ENCODE measurements at places on chromosomes 3 and 15.

DNA sequence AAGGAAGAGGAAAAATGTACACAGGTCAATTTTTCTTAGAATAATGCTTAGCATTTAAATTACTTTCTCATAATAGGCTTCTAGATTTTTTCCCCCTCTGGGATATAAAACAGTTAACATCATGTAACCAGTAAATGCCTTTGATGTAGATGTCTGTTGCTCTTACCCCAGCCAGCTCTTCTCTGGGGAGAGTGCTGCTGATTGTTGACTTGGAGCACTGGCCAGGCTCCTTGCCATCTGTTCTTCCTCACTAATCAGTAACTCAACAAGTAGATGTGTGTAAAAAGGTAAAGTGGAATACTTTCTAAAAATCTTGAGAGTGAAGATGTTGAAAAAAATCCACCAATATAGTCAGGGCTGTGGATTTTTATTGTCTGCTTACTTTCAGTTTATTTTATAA lies 42.2 kb downstream of the RIOX2 start:
- DNase-seq = no peak

GRCh38 chr15:47803767-47804166 lies 86.5 kb downstream of the SEMA6D start:
- DNase-seq = no peak

DNA sequence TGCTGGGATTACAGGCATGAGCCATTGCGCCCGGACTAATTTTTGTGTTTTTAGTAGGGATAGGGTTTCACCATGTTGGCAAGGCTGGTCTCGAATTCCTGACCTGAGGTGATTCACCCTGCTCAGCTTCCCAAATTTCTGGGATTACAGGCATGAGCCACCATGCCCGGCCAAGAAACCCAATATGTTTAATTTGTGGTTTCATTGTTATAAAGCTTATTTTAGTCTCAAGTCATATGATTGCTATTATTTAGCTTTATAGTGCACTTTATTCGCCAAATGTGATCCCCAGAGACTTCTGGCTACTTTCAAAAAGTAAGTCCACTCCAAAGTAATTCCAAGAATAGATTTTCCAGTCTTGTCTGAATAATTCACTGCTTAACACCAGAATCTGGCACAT lies 19.3 kb upstream of the SLC4A7 start:
- DNase-seq = no peak

DNA sequence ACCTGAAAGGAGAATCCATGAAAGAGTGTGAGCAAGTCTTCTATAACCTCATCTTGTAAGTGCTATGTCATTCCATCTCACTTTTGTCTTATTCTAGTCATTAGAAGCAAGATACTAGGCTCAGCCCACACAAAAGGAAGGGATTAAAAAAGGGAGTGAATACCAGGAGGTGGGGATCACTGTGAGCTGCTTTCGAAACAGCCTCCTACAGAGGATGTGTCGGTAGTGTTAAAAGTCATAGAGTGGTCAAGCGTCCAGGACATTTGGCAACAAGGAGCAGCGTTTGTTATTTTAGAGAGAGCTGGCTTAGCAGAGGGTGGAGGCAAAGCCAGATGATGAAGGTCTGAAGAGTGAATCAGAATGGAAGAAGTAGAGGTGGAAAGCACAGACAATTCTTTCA lies 11.7 kb upstream of the ZNF148 start:
- no peak for DNase-seq

GRCh38 chr3:127456471-127457093 lies 134.0 kb downstream of the TPRA1 start:
- no peak for DNase-seq

- no peak for DNase-seq
Observed at GRCh38 chr15:60235951-60236710, 161.7 kb downstream of the ANXA2 start.

DNA sequence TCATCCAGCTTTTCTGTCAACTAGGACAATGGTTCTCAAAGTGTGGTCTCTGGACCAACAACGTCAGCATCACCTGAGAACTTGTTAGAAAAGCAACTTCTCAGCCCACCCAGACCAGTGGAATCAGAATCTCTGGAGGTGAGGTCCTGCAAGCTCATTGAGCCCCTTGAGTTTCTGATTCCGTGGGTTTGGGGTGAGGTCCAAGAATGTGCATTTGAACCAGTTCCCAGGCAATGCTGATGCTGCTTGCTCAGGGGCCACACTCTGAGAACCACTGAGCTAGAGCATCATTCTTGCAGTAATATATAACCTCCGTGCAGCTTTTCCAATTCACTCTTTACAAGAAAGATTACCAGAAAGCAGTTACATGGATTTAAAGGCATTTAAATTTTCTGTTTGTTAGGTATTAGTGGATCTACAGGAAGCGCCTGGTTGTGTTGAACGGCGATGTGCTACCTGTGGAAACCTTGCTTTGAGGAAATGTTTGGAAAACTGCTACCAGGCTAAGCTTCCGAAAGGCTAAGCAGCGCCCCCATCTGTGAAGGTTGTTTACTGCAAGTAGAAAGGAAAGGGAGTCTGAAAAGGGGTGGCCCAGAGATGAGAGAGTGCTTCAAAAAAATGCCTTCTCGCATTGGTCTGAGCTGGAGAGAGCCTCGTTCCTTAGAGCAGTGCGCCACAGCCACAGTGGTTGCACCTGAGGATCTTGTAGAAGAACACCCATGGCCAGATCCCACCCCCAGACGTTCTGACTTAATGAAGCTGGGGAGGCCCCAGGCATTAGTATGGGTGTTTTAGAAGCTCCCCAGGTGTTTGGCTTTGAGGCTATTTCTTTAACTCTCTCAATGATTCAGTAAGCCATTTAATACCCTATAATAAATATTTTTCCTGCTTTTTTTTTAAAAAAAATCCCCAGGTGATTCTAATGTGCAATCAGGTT lies 50.0 kb downstream of the RLBP1 start:
- DNase-seq = peak; percentile 16

DNA sequence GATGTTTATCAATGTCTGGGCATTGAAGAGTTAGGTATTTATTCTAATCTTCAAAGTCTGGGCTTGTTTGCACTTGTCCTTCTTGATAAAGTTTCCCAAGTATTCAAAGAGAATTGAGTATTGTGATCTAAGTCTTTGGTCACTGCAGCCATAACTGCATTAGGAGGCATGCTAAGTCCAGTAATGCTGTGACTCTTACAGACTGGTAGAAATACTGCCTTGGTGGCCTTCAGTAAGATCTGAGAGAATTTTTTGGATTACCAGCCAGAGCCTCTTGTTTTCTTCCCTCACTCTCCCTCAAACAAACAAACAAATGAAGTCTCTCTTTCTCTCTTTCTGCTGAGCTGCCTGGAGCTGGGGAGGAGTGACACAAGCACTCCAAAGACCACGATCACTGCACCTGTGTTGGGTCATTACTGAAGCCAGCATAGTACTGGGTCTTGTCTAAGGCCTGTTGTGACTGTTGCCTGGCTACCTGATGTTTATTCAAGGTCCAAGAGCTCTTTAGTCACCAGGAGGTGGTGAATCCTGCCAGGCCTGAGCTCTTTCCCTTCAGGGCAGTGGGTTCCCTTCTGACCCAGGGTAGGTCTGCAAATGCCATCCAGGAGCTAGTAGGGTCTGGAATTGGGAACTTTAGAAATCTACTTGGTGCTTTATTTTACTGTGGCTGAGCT lies 14.8 kb upstream of the RBP2 start:
- DNase-seq = no peak

- peak; percentile 19 for DNase-seq
Observed at GRCh38 chr3:6799264-6799915, 61.5 kb upstream of the GRM7 start.

DNA sequence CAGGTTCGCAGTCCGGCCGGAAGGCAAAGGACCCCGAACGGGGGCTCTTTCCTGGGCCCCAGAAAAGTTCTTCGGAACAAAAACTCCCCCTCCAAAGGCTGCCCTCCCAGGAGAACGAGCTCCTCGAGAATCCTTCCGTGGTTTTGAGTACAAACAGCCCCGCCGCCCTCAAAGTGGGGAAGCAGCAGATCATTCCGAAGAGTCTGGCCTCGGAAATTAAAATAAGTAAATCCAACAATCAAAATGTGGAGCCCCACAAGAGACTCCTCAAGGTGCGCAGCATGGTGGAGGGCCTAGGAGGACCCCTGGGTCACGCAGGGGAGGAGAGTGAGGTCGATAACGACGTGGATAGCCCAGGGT lies 1.3 kb downstream of the ARHGEF26 start:
- DNase-seq = no peak

DNA sequence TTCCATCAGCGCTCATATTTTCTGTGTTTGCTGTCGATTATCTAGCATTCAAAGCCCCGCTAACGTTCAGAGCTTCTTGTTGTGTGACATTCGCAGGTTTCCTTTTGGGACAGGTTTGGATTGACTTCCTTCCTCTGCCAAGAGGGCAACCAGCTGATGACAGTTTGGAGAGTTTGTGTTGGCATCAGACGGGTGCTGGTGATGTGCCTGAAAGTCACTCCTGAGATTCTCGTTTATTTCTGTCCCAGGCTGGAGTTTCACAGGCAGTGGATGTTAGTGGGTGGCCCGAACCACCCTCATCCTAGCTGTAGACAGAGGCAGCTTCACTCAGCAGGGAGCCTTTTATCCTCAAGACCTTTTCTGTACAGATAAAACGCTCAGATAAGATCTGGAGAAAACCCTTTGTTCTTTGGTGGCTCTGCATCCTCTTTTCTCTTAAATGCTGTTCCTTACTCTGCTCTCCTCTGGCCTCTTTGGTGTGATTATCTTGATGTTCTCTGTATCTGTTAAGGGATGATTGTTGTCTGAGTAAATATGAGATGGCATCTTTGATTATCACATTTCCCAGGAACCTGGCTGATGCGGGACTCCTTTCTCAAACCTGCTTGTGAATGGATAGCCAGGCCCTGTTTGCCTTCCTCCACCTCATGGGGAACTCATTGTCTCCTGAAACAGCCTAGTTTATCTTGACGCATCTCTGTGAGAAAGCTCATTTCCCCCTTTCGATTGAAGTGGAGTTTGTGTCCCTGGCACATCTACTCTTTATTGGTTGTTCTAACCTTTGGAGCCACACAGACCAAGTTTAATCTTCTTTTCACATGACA lies 35.9 kb downstream of the CGNL1 start:
- no peak for DNase-seq

DNA sequence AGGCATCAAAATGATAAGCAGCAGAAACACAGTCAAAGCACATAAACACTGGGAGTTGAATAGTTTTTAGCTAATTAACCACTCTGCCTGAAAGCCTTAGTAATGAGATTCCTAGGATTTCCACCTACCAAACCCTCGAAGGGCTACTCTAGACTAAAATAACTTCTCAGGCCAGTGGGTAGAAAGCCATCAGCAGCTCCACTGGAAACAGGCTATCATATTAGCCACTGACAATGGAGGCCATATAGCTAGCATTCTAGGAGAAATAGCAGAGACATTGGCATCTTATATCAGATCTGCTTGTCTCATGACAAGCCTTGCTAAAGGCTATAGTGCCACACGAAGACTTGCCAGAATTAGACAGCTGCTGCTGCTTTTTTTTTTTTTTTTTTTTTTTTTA lies 4.5 kb upstream of the CAPN3 start:
- no peak for DNase-seq

- DNase-seq = no peak
Observed at GRCh38 chr15:58608711-58609110, 140.8 kb downstream of the ADAM10 start.

DNA sequence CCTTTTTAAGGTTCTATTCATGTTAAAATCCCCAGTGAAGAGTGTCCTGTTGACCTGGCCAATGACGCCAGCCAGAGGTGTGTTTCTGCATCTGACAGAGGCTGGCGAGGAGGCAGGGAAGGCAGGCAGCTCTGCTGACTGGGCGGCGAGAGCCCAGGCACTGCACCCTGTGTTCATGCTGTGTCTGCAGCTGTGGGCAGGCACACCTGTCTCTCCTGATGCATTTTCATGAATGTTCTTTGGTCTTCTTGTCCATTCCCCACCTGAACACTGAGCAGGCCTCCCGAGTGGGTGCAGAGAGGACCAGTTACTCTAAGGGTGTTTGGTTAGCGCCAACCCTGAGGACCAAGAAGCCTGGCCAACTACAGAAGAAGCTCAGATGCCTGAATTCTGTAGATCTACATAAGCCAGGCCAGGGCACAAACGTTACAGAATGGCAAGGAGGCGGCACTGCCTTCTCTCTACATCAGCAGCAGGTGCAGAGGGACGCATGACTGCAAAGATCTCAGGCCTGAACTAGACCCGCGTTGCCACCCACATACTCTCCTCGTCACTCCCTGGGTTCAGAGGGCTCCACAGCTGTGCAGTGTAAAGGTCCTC lies 233.7 kb downstream of the OCA2 start:
- DNase-seq = no peak

- DNase-seq = no peak
Observed at GRCh38 chr3:177157492-177157891, 39.8 kb downstream of the TBL1XR1 start.

- no peak for DNase-seq
Observed at GRCh38 chr15:67746450-67746849, 78.9 kb upstream of the SKOR1 start.

DNA sequence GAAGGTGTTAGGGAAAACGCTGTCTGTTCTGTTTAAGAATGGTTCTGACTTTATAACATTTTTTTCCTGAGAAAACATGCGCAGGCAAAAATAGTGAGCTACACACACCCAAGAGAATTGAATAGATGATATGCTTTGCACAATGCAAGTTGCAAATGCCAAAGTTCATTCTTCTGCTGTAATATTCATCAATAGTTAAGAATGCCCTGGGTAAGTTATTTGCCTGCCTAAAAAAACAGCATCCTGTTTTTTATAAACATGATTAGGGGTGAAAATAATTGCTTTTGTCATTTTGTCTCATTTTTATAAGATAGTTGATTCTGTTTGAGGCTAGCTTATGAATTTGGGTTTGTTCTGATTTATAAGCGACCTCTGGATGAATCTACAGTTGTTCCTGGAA lies 99.4 kb downstream of the DTWD1 start:
- no peak for DNase-seq

DNA sequence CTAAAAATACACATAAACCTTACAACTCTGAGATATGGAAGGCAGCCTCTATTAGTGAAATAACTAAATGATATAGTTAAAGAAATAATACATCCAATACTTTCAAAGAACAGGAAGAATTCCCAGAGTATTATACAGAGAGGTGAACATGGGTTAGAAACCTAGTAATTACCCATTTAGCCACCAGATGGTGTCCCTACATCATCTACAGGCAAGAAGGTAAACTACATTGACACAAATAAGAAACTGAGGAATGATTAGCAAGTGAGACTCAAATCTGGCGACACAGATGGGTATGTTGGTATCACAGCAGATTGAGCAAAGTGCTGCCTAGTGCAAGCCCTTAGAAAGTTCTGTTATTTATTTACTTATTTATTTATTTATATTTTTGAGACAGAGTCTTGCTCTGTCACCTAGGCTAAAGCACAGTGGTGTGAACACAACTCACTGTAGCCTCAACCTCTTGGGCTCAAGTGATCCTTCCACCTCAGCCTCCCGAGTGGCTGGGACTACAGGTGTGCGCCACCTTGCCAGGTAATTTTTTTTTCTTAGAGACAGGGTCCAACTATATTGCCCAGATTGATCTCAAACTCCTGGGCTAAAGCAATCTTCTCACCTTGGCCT lies 28.2 kb downstream of the NEK4 start:
- DNase-seq = no peak

- DNase-seq = no peak
Observed at GRCh38 chr3:58620421-58620820, 43.2 kb upstream of the FAM107A start.

- DNase-seq = no peak
Observed at GRCh38 chr3:164781755-164782154, 296.5 kb downstream of the SI start.

Measured in stimulated activated CD4-positive, alpha-beta T cell treated with anti-CD3 and anti-CD28 coated beads, Interleukin-4, amount 100 ng/mL, for 48 hours (primary cell).